ENCODE measurements at places on chromosomes 1 and 21.

GRCh38 chr1:63874278-63874880, 100.6 kb downstream of the ROR1 start:
- H3K27ac ChIP-seq, result peak overlapping the region; percentile 12
- H3K27me3 ChIP-seq, result no peaks in the 10 kb centered on the region
- no peak for DNase-seq
- no peak overlapping the region for H3K4me3 ChIP-seq
- H3K4me1 ChIP-seq, result peaks cover 5% of the 10 kb centered on the region

- no peak for DNase-seq
- no peaks in the 10 kb centered on the region for H3K36me3 ChIP-seq
- no peak overlapping the region for H3K27ac ChIP-seq
- H3K27me3 ChIP-seq, result no peaks in the 10 kb centered on the region
- no peaks in the 10 kb centered on the region for H3K4me1 ChIP-seq
Measured at GRCh38 chr21:43303275-43304178, 123.4 kb downstream of the SIK1 start.

DNA sequence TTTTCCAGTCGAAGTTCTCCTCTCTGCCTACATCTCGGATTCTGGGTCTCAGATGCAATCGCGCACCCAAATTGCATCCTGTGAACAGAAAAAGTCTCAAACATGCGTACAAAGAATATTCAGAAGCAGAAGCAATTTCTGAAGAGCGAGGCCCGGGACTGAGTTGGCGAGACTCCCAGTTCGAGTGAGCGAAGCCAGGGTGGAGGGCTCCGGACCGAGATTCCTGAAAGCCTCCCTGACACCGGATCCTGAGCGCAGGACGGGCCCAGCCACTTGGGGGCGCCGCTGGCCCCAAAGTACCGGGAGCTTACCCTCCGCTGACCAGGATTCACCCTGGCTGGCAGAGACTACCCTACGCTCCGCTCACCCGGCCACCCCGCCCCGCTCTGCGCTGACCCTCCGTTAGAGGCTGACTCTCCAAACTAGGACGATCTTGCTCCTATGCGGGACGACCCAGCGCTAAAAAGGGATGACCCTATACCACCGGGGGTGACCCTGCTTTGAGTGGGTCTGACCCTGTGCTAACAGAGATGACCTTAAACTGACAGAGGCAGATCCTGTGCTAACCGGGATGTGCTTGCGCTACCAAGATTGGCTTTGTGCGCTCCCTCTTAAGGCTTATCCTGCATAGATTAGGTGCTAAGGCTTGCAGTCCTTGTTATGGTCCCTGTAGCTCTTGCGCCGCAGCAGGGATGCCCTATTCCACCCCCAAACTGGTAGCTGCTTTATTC, 12.1 kb downstream of the FOXD2 start:
- no peaks in the 10 kb centered on the region for H3K36me3 ChIP-seq
- no peak overlapping the region for H3K27ac ChIP-seq
- H3K4me3 ChIP-seq, result no peak overlapping the region
- no peak for DNase-seq

DNA sequence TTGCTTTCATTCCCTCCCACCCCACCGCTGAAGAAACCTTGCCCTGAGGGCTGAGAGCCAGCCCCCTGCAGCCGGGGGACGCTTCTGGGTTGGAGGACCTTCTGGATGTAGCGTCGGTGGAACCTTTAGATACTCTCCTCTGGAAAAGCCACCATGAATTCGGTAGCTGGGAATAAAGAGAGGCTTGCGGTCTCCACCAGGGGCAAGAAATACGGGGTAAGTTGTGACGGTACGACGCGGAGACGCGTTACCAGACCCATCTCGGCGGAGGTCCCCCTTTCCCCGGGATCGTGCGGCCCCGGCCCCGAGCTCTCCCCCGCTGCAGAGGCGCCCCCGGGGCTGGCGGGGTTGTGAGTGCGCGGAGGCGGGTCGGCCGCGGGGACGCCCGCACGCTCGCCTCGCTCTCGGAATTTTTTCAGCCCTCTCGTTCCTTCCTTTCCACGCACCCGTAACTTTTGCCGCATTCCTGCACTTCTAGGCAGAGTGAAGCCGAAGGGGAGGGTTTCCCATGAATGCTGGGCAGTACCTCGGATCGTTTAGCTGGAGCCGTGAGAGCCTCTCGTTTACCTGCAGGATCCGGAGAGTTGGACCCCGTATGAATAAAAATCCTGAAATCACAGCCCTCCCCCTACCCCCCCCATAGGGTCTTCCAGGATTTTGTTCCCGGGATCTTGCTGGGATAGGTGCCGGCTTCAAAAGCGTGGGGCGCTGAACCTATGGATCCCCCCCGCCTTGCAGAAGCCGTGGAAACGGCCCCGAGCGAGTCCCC, 671 bp downstream of the KIF26B start:
- no peak overlapping the region for H3K27ac ChIP-seq
- peaks cover 22% of the 10 kb centered on the region for H3K4me1 ChIP-seq
- peaks cover 9% of the 10 kb centered on the region for H3K27me3 ChIP-seq
- no peak for DNase-seq
- H3K4me3 ChIP-seq, result peak overlapping the region; percentile 70

- H3K4me3 ChIP-seq, result no peak overlapping the region
- no peak overlapping the region for H3K27ac ChIP-seq
- H3K36me3 ChIP-seq, result no peaks in the 10 kb centered on the region
- no peaks in the 10 kb centered on the region for H3K4me1 ChIP-seq
- DNase-seq, result no peak
Measured at GRCh38 chr21:34790834-34791233, 122.0 kb downstream of the CLIC6 start.

- no peaks in the 10 kb centered on the region for H3K36me3 ChIP-seq
- H3K4me1 ChIP-seq, result no peaks in the 10 kb centered on the region
- DNase-seq, result no peak
- H3K27ac ChIP-seq, result no peak overlapping the region
Measured at GRCh38 chr1:225361176-225361575, 66.7 kb downstream of the LBR start.

GRCh38 chr1:27451343-27451742, 38.6 kb downstream of the WASF2 start:
- H3K36me3 ChIP-seq, result peaks cover 3% of the 10 kb centered on the region
- H3K4me3 ChIP-seq, result no peak overlapping the region
- H3K27me3 ChIP-seq, result no peaks in the 10 kb centered on the region
- H3K4me1 ChIP-seq, result peaks cover 5% of the 10 kb centered on the region
- DNase-seq, result no peak
- no peak overlapping the region for H3K27ac ChIP-seq

DNA sequence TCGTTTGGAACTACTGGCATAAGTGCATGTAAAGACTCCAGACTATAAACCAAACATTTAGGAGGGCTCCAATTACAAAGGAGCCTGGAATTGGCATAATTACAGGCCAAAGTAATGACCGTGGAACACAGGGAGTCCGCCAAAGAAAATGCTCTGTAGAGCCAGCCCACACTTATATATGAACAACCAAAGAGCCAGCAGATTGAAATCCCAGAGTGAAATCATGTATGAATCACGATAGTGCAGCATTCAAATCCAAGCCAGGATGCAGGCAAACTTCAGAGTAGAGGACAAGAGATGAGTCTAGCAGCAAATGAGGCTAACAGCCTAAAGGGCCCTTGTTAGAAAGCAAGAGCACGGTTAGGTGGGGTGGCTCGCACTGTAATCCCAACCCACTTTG, 13.1 kb downstream of the VPS26C start:
- H3K27me3 ChIP-seq, result no peaks in the 10 kb centered on the region
- peaks cover 22% of the 10 kb centered on the region for H3K4me1 ChIP-seq
- no peak overlapping the region for H3K27ac ChIP-seq
- H3K36me3 ChIP-seq, result no peaks in the 10 kb centered on the region

GRCh38 chr1:232127190-232127589, 500.6 kb downstream of the DISC1 start:
- H3K4me1 ChIP-seq, result no peaks in the 10 kb centered on the region
- H3K27me3 ChIP-seq, result no peaks in the 10 kb centered on the region
- no peaks in the 10 kb centered on the region for H3K36me3 ChIP-seq
- H3K27ac ChIP-seq, result no peak overlapping the region

GRCh38 chr1:22494144-22494543, 42.5 kb downstream of the ZBTB40 start:
- H3K4me3 ChIP-seq, result no peak overlapping the region
- no peak for DNase-seq
- peaks cover 8% of the 10 kb centered on the region for H3K36me3 ChIP-seq
- no peak overlapping the region for H3K27ac ChIP-seq
